ENCODE measurements at places on chromosomes 5 and 9.

DNA sequence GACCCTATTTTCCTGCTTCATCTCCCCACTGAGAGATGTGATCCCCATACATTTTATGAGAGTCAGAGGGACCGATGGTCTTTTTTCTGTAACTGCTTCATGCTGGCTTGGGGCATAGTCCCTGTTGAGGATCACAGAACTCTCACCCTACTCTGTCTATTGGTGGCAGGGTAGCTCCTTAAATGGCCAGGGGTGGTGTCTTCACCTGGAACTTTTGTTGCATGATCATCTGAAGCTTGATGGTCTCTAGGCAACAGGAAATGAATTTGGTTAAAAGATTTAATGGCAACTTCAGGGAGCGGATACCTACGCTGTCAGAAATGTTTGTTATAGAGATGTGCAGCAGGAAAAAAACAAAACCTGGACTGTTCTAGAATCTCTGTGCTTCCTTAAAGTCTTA, 87.0 kb upstream of the GLIS3 start:
- DNase-seq, result no peak

DNA sequence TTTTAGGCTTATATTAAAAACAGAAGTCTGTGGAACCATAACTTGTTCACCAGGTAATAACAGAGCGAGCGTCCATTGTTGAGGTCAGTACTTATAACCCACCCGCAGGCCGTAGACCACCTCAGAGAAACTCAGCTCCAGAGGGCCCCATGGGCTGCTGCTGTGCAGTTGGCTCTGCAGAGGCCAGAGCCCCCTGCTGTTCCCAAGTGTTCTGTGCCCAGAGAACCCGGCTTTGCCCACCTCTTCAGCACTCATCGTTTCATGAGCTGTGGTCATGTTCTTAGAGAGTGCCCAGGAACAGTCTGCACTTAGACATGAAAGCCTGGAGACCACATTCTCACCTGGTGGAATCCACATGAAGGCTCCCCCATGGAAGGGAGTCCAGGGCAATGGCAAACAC, 50.4 kb upstream of the SLC2A8 start:
- no peak for DNase-seq

DNA sequence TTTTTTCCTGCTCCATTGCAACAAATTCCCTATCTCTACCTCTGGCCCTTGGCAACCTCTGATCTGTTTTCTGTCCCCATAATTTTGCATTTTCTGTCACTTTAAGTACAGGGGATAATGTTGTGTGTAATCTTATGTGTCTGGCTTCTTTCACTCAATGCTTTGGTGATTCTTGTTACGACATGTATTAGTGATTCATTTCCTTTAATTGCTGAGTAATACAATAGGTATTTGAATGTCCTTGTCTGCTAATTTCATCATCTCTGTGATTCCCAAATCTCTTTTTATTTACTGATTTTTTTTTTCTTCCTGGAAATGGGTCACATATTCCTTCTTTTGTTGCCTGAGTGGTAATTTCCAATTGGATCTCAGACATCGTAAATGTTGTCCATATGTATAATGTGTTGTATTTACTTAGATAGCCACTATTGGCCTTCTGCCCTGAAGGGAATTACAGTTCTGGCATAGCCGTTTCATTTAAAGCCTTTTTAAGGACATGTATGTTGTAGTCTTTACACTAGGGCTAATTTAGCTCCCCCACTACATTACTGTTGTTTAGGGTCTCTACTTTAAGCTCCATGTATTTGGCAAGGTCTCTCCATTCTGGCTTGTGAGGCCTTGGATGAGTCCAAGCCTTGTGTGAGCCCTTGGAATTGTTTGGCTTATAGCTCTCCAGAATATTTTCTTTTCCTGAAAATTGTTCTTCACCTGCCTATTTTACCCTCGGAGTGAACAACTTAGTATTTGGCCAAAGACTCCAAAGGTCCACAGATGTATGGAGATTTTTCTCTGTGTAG, 683.8 kb downstream of the LRRC70 start:
- DNase-seq, result no peak

DNA sequence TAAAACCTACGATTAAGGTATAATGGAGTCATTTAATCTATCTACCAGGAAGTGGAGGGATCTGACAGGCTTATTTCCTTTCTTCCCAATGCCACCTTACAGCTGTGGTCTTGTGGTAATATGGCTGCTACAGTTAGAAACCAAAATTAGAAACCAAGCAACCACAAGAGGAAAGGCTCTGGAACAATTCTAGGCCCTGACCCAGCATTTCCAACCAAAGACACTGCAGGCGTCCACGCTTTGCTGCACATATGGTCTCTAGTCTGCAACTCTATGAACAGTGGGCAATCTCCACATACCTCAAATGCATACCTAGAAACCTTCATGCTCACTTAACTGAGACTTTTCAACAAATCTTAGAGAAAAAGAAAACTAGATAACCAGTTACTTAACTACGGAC, 339.1 kb downstream of the NFIB start:
- no peak for DNase-seq

DNA sequence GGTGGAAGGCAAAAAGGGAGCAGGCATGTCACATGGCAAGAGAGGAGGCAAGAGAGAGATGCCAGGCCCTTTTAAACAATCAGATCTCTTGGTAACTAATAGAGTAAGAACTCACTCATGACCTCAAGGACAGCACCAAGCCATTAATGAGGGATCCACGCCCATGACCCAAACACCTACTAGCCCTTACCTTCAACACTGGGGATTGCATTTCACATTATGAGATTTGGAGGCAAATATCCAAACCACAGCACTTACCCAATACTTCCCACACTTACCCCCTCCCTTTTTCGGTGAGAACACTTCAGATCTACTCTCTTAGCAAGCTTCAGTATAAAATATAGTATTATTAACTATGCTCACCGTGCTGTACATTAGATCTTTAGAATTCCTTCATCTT, 41.9 kb downstream of the ZNF354A start:
- DNase-seq, result no peak

DNA sequence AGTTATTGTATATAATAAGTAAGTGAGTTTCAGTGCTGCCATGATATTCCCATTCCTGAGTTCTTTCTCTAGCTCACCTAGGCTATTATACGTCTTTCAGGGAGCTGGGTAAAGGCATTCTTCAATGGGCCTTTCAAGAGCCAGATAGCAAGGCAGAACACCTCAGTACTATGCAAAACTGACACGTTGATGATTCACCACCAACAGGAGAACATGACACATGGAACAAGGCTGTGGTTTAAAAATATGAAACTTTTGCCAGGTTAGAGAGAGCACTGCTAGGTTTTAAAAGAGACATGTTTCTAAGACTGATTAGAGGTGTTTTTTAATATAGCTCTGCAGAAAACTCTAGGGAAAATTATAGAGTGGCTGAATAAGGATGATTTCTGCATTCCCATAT, 95.9 kb downstream of the UGCG start:
- DNase-seq, result no peak

DNA sequence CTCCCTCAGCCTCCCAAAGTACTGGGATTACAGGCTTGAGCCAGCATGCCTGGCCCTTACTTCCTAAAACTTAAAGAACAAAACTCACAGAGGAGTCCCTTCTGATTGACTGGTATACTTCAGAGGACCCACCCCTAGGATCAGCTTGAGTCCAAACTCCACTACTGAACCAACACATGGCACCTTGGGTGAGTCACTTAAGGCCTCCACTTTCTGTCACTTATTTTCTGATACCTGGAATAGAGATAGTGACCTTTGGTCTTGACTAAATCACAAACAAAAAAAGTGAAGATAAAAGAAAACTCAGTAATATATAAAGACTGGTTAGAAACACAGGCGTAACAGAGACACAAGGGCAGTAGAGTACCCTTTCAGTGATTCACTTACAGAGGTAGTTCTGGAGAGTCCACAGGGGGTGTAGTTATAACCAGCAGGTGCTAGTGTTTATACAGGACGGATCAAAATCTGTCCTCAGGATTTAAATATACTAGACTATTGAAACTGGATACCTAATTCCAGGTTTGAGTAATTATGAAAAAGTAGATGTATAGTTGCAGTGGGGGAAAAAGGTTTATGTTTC, 274.3 kb upstream of the ANKRD55 start:
- DNase-seq, result no peak

DNA sequence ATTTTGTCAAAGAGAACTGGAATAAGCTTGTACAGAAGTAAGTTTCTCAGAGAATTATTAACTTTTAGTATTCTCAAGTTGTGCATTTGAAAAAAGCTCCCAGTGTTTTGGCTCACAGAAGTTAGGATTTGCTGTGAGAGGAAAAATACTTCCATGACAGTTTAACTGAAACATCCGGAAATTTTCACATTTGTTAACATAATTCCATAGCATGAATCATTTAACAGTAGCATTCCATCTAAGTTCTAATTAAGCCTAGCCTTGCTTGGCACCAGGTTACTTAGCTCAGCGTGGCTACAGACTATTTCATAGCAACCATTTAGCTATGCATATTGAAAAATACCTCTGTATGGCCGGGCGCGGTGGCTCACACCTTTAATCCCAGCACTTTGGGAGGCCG, 90.8 kb downstream of the LNPEP start:
- no peak for DNase-seq

DNA sequence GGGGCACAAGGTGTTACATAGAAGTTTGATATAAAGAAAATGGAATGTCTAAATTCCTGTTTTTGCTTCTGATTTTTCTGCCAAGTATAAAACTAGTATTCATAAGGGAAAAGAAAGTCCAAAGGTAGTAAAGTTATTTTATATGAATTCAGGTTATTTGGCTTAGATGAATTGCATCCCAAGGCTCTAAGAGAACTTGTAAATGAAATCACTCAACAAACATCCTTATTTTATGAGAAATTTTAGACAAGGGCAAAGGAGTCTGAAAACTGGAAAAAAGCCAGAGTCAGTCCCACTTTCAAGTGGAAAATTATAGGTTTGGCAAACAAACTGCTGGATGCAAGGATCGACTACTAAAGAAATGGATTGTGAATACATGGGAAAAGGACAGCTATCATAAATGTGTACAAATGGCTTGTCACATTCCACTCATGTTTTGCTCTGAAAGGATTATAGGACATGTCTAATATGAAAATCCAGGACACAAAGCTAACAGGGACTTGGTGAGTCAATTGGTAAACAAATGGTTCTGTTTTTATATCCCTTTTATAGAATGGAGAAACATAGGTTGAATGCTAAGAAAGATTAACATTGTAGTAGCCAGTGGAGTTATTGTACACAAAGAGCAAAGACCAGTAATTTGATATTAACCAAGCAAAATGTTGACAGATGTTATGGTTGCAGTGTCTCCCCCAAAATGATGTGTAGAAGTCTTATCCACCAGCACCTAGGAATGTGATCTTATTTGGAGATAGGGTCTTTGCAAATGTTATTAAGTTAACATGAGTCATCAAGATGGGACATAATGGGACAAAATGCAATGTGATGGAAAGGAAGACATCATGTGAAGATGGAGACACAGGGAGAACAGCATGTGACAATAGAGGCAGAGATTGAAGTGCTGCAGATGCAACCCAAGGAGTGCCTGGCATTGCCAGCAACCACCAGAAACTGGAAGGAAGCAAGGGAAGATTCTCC, 495.7 kb downstream of the TLE1 start:
- no peak for DNase-seq

GRCh38 chr5:133295520-133295919, 243.7 kb downstream of the HSPA4 start:
- DNase-seq, result no peak

DNA sequence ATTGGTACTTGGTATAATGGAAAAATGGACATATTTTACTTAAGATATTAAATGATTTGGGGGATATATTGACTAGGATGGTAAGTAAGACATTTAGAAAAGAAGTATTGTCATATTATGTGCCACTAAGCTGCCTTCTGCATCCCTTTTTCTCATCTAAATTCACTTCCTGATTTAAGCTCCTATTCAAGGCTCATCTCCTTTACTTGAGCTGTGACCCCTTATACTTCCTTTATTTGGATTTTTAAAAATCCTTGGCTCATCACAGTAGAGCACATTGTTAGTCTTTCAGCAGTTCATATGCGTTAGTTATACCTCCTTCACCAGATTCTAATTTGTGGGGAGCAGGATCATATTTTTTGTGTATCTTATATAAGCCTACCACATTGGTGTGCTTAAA, 6.6 kb downstream of the COMMD10 start:
- DNase-seq, result no peak

DNA sequence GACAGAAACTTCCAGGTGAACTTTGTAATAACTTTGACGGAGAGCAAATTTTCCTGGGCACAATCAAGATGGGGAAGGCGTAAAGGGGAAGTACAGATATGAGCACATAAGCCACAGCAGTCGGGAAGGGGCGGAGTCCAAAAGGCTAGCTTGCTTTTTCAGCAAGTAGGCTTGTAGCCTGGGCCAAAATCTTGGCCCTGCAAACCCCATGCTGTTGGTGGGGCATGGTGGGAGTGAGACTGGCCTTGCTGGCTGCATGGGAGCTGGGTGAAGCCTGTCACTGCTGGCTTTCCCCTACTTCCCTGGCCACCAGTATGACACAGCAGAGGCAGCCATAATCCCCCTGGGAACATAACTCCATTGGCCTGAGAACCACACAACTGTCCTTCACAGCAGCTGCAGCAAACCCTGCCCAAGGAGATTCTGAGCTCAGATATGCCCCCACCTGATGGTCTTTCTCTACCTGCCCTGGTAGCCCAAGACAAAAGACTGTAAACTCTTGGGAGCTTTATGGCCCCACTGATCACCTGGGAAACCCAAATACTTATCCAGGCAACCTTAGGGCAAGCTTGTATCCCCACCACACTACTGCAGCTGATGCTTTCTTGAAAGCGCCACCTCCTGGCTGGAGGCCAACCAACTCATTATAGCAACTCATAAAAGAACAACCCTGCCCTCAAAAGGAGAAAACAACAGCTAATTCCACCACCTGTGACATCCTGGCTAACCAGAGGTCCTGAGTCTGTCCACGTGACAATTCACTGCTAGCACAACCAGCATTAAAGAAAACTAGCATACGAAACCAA, 24.0 kb downstream of the DCTN4 start:
- no peak for DNase-seq

DNA sequence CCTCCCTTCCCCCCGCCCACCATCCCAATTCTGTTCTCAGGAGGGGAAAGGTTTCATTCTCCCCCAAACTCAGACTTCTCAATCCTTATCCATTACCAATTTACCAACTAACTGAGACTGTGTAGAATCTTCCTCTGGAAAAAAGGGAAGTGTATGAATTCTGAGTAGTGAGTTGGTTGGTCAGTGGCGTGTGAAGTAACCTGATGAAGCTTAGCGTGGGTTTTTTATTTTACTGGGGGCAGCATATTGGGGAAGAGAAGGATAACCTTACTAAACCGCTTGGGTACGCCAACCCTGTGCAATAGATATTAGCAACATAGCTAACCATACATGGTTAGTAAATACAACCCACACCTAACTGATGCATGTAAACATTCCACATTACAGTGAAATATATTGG, 1.1 kb upstream of the DNAJC21 start:
- DNase-seq, result no peak

- no peak for DNase-seq
These were observed 36.2 kb downstream of the LIX1 start for GRCh38 chr5:97106216-97106581.

- no peak for DNase-seq
These were observed 73.0 kb downstream of the OSTF1 start for GRCh38 chr9:75161116-75161857.

GRCh38 chr5:7802855-7803254, 48.1 kb downstream of the CFAP90 start:
- DNase-seq, result no peak

GRCh38 chr5:149693482-149693881, 36.6 kb upstream of the PPARGC1B start:
- DNase-seq, result no peak
